ENCODE measurements at places on chromosomes 3 and 15.

DNA sequence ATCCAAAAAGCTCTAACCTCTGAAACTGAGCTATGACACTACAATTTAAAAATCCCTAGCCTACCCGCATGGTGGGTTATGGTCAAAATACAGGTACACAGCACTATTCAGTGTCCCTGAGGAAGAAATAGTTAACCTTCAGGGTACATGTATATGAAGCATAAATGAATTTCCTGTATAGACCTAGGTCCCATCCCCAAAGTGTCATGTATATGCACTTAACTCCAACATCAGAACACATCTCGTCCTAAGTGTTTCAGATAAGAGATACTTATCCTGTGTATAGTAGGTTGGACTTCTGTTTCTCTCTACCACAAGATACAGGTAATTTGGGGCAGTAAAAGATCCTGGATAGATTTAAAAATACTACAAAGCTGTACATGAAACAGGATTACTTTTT, 6.4 kb downstream of the RPL14 start:
- DNase-seq, result no peak

GRCh38 chr3:106587551-106587950, 718.7 kb upstream of the CBLB start:
- no peak for DNase-seq

DNA sequence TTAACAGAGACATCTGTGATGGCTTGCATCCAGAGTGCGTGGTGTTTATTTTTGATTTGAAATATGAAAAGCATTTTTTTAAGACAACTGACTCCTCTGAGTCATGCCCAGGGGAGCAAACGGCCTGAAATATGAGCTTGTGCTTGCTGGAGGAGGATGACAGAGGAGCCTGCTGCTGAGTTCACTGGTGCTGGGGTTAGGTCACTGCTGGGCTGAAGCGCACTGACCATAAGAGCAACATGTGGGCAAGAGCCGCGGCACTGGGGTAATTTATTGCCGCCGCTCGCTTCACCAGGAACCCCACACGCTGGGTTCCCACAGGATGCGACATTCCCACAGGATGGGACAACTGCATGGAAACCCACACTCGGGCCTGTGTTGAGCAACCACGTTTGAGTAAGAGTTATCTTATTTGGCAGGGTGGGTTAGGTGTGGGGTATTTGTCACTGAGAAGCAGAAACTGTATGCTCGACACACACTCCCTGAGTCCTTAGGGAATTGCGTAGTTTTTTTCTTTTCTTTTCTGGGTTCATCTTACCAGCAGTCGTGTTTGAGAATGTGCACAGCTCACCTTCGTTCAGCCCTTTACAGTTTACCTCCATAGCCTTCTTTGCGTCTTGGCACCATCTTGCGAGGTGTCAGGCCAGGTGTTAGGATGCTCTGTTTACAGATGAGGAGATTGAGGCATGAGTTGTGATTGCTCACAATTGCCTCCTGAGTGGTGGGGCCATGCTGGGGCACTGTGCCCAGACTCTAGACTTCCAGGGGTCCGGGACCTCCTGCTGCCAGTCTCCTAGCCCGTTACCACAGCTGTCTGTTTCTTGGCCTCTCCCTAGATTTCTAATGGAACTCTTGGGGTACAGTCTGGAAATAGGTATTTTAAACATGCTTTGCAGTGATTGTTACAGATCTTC, 60.4 kb downstream of the SMAD3 start:
- peak; percentile 91 for DNase-seq

GRCh38 chr3:149330609-149331331, 2.7 kb downstream of the TM4SF18 start:
- DNase-seq, result no peak

- no peak for DNase-seq
Measured at GRCh38 chr15:36831904-36832287, 252.5 kb downstream of the CDIN1 start.

- DNase-seq, result no peak
Measured at GRCh38 chr3:22245811-22246583, 495.0 kb upstream of the ZNF385D start.

DNA sequence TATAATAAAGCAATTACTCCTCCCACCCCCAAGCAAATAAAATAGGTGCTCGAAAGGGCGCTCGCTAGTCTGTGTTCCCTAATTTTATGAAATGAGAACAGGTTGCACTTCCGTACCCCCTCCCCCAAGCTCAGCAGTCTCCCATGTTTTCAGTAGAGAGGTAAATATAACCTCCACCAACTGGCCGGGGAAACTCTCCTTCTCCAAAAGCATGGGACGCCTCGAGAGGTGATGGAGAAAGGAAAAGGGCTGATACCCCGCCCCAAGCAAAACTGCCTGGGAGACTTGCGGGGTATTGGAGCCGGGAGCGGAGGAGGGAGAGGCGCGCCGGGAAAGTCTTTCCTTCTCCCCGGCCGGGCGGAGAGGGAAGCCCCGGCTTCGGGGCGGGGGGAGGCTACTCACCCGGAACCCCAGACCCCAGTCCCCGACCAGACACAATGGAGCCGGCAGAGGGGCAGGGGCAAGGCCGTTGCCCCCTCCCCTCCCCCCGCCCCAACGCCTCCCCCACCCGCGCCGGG, 605 bp downstream of the DCUN1D1 start:
- DNase-seq, result no peak

GRCh38 chr3:143237077-143237627, 117.6 kb downstream of the CHST2 start:
- no peak for DNase-seq

- no peak for DNase-seq
Measured at GRCh38 chr3:50483374-50483773, 20.1 kb downstream of the CACNA2D2 start.

DNA sequence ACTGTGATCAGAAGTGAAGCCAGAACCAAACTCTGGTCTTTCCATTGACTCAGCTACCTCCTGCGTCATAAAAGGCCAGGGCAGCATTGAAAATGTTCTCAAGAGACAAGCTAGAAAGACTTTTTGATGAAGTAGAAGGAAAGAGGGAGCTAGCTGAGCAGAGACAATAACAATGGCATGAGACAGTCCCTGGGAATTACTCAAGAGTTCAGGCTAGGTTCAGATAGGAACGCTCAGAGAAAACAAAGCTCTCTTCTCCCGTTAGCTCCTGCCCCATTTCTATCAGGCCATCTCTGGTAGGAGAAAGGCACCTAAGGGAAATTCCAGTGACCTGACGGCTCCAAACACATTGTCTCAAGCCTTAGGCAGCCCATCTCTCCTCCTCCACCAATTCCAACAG, 7.0 kb upstream of the OXTR start:
- DNase-seq, result no peak

- no peak for DNase-seq
Measured at GRCh38 chr3:124859025-124859424, 28.1 kb downstream of the ITGB5 start.

- no peak for DNase-seq
Measured at GRCh38 chr3:152457500-152458375, 189.0 kb downstream of the MBNL1 start.

GRCh38 chr3:158470944-158471638, 99.9 kb upstream of the MLF1 start:
- DNase-seq, result no peak

GRCh38 chr3:81437683-81438082, 323.8 kb downstream of the GBE1 start:
- no peak for DNase-seq

- no peak for DNase-seq
Measured at GRCh38 chr3:154584041-154584440, 154.1 kb upstream of the GPR149 start.

GRCh38 chr15:90707489-90707888, 9.7 kb upstream of the BLM start:
- no peak for DNase-seq

- DNase-seq, result no peak
Measured at GRCh38 chr3:184354121-184354728, 7.2 kb downstream of the CLCN2 start.

DNA sequence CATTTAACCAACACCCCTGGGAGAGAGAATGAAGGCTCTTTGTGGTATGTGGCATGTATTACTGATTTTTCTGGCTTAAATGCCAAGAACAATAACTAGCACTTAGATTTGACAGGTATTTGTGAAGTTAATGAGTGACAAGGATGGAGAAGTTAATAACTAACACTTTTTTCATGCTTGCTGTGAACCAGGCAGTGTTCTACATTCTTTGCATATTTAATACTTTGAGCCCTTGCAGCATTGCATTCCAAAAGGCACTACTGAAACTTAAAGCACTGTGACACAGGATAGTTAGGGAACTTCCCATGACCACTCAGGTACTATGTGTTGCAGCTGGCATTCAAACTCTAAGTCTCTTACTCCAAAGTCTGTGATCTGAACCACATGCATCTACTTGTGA, 650.6 kb downstream of the ZPLD1 start:
- DNase-seq, result no peak

GRCh38 chr15:70047386-70048197, 50.1 kb downstream of the TLE3 start:
- no peak for DNase-seq

DNA sequence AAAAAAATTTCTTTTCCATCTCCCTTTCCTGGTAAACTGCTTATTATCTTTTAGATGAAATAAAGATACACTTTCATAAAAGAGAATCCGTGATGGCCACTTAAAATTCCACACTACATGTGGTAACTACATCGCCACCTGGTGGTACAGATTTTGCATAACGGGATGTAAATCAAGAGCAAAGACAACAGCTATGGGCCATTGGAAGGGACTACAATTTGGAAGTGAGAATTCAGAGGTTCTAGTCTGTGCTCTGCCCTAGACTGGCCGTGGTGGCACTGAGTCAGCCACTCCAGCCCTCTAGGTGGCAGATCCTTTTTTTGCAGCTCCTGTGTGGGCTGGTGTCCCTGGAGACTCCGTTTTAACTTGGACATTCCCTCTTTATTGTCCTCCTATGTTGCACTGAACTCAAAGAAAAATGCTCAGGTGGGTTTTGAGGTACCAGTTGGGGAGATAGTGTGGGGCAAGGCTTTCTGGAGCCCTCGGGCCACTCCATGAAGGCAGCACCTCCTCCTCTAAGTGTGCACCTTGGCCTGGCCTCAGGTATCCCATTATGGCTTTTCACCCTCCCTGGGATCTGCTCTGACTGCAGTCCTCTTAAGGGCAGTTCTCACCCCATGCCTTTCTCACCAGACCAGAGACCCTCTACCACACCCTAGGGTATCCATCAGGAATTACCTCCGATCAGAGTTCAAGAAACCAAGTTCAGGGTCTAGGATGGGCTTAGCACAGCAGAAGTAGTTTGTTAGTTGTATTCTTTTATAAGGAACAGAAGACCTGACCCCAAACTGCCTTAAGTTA, 54.9 kb downstream of the SPSB4 start:
- DNase-seq, result no peak

DNA sequence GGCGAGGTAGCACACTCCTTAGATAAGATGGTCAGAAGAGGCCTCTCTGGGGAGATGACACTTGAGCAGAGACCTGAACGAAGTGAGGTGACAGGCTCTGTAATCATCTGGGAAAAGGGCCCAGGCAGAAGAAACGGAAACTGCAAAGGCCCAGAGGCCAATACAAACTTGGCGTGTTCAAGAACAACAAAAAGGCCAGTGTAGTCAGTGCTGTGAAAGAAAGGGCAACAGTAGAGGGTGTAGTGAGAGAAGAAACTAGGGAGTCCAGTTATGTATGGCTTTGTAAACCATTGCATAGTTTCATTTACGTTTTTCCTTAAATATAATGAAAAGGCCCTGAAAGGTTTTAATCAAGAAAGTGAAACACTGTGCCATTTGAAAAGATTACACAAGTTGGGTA, 31.8 kb downstream of the PLD1 start:
- DNase-seq, result no peak

GRCh38 chr15:51069983-51070382, 24.7 kb downstream of the TNFAIP8L3 start:
- no peak for DNase-seq

GRCh38 chr3:170480111-170480510, 61.4 kb downstream of the CLDN11 start:
- no peak for DNase-seq

DNA sequence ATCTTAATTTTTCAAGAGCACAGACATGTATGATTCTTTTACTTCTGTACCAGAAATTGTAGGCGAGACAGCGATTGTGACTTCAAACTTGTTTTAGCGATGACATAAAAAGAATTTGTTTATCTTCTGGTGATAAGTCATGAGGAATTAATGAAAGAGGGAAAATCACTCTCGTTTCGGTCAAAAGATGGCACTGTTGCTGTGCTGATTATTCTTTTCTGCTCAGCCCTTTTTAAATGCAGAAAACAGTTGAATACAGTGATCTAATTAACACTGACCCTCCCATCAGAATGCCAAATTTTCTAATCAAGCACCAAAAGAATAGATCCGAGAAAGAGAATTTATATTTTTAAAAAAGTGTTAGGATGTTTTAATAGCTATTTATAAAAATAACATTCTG, 52.6 kb downstream of the NSUN3 start:
- no peak for DNase-seq

GRCh38 chr3:190606596-190606995, 92.7 kb downstream of the IL1RAP start:
- DNase-seq, result no peak

GRCh38 chr3:9448071-9448470, 50.7 kb downstream of the SETD5 start:
- no peak for DNase-seq

DNA sequence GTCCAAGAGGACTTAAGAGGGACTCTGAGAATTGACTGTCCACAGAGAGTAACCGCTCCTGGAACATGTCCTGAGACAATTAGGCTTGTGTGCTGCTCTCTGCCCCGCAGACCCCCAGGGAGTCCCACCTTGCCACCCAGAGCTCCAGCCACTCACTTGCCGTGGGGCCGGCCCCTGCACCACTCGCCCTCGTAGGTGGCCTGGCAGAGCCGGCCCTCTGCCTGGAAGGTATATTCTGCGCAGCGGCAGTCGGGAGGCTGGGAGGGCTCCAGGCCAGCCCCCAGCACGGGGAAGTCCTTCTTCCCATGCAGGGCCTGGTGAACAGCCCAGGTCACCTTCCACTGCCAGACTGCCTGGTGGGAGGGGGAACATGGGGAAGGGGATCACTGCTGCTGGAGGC, 10.5 kb downstream of the ALS2CL start:
- DNase-seq, result no peak

DNA sequence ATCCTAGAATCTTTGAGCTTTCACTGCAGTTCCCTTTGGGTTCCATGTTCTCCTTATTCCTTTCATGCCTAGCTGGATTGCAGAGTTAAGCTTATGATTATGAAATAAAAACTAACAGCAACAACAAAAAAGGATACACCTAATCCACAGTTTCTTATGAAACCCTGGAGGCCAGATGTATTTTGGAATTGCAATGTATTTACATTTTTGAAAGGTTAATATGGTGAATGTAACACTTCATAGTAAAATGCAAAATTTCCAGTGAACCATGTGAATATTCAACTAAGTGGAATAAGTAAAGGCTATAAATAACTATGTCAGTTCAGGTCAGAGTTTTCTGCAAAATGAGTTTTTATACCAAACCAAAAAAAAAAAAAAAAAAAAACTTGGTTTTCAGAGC, 65.8 kb upstream of the FLNB start:
- no peak for DNase-seq

Measured in coronary artery (tissue), 2 donors.